ENCODE measurements at places on chromosomes 11 and 22. TPM values are rescaled to one million over a fixed set of nuclear protein-coding genes. Genes with fewer than 3 reads are reported as not detected.
A peak's percentile ranks its signal among the peaks of the same experiment; 100 is the strongest.

The MMP1 gene
- total RNA-seq, result 281 TPM

The NCR3LG1 gene
- total RNA-seq, result 16.8 TPM

DNA sequence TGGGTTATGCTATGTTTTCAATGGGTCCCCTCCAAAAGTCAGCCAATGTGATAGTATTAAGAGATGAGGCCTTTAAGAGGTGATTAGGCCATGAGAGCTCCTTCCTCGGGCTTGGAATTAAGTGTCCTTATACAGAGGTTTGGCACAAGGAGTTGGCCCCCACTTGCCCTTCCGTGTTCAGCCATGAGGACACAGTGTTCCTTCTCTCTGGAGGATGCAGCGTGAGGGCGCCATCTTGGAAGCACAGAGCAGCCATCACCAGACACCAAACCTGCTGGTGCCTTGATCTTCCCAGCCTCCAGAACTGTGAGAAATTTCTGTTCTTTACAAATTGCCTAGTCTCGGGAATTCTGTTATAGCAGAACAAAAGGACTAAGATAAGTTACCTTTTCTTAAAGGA, 26.9 kb downstream of the POU2AF3 start:
- DNase-seq, result no peak

- DNase-seq, result peak; percentile 63
Measured at GRCh38 chr11:119222308-119222707, 16.2 kb downstream of the CBL start.

- DNase-seq, result peak; percentile 76
Measured at GRCh38 chr22:36325154-36326031, 62.4 kb downstream of the MYH9 start.

DNA sequence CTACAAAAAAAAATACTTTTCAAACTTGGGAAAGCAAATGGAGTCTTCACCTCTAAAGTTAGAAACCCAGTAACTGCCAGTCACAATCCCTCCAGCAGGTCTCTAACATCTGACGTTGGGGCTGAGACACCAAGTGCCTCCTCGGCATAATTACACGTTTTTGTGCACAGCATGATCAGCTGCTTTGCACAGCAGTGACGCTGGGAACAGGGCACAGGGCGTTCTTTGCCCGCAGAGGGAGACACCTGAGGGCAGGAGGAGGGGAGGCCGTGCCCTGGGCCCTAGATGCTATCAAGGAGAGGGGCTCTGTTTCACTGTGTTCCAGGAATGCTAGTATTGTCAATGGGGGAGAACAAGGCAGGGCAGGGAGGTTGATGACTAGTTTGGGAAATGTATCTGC, 120.1 kb downstream of the PARVA start:
- DNase-seq, result no peak

DNA sequence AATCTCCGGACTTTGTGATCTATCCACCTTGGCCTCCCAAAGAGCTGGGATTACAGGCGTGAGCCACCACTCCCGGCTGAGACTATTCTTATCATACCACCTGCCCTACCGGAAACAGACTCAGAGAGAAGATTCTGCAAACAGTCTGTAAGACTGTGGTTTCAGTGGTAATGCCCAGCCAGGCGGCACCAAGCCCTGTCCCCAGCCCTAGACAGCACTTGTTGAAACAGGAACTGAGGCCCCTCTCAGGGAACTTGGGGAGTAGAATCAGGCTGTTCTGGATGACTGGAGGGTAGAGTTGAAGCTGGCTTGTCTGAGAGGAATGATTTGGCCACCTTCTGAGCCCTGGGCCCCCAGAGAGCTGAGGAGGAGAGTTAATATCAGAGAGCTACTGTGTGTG, 1.3 kb upstream of the INSC start:
- DNase-seq, result no peak

DNA sequence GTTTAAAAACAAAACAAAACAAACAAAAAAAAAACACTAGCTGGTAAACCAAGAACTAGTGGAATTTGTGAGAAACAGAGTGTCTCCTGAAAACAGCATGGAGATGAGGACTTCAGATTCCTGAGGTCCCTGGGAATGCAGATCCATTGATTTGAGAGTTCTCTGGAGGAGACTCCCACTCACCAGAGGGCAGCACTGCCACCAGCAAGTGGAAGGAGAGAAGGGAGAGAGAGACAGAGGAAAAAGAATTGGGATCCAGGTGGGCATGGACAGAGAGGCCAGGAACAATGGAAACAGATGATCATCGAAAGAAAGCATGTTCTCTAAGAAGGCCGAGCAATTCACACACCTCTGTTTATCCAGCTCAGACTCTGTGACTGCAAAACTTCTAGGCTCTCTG, 31.8 kb downstream of the ETS1 start:
- peak; percentile 47 for DNase-seq

DNA sequence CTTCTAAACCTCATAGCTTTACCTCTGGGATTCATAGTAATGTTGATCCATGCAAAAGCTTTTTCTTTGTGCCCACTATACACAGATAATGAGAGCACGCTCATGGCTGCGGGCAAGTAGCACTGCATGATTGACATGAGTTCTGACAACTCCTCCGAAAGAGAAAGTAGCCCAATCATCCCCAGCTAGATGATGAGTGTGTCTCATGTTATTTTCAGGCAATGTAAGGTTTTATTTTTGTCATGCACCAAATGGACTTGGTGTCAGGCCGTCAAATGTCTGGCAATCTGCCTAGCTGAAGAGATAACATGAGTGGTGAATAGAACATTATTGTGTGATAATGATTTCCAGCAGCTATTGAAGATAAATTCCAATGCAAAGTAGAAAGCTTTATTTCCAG, 662.6 kb downstream of the NTM start:
- DNase-seq, result no peak

All from fibroblast of villous mesenchyme (primary cell).